Stimulated activated CD4-positive, alpha-beta T cell treated with anti-CD3 and anti-CD28 coated beads, Interleukin-12 subunit alpha, Interleukin-12 subunit beta, amount 100 ng/mL, for 4 hours (primary cell): ENCODE measurements at places on chromosomes 6 and 20.
A peak's percentile ranks its signal among the peaks of the same experiment; 100 is the strongest.

DNA sequence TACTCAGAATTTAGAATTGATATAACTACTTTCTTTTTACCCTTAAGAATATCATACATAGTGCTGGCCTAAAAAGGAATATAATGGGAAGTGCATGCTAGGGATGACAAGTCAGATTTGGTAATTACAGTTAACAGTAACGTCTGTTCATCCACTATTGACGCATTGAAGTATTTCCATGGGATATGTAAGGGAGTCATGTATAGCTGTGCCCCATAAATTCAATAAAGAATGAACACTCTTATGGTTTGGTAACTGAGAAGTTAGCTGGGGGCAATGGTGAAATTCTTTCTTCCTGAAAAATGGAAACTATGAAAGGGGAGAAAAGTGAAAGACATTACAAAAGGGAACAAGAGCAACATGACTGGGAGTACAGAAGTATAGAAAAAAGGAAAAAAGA lies 2.6 kb upstream of the COL19A1 start:
- DNase-seq = no peak

DNA sequence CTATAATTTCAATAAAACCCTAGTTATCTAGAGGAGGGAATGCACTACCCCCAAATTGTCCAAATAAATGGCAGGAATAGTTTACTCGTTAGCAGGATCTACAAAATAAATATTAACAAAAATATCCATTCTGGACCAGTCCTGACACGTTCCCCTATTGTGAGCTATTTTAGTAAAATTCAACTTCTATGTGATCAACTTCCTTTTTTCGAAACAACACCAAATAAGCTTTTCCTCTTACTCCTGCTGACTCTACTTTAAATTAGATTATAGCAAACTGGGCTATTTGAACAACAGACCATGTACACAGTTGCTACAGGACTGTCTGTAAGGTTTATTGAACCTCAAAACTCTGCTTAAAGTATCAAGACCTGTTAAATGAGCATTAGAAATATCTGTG lies 154.3 kb downstream of the IPCEF1 start:
- DNase-seq = no peak

DNA sequence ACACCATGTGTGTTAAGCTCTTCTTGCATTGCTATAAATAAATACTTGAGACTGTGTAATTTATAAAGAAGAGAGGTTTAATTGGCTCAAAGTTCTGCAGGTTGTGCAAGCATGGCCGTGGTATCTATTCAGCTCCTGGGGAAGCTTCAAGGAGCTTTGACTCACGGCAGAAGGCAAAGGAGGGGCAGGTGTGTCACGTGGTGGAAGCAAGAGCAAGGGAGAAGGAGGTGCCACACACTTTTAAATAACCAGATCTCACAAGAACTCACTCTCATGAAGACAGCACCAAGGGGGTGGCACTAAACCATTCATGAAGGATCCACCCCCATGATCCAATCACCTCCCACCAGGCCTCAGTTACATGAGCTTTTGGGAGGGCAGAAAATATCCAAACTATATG lies 193.7 kb downstream of the ERMARD start:
- DNase-seq = no peak

- no peak for DNase-seq
Observed at GRCh38 chr20:64065974-64066343, 3.0 kb downstream of the TCEA2 start.

DNA sequence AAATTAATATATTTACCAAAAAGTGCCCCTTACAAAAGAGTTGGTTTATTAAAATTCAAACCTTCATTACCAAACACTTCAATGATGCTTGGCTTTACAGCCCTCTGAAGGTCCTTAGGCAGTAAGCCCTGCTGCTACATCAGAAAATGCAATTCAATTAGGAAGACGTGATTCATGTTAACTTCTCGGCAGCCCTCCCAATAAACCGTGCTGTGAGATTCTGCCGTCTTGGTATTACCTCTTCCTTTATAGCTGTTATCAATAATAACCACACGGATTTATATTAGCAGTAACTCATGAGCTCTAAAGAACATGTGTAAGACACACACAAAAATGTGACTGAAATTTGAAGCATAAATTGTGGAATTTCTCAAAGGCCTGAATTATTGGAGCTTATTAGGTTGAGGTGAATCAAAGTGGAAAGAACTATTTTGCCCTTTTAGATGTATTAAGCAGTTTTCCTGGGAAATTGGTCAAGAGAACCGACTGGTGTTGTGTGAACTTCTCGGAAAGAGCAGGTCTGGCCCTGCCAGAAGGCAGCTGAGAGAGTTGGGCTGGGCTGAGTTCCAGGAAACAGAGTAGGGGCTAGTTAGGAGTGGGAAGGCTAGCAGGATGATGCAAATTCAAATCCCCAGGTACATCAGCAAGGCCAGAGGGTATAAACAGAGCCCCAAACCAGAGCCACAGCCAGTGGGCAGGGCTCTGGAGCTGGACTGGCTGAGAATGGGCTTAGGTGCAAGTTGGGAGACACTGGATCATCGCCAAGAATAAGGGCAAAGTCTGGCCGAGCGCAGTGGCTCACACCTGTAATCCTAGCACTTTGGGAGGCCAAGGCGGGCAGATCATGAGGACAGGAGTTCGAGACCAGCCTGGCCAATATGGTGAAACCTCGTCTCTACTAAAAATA lies 33.1 kb downstream of the FGD2 start:
- DNase-seq = no peak

DNA sequence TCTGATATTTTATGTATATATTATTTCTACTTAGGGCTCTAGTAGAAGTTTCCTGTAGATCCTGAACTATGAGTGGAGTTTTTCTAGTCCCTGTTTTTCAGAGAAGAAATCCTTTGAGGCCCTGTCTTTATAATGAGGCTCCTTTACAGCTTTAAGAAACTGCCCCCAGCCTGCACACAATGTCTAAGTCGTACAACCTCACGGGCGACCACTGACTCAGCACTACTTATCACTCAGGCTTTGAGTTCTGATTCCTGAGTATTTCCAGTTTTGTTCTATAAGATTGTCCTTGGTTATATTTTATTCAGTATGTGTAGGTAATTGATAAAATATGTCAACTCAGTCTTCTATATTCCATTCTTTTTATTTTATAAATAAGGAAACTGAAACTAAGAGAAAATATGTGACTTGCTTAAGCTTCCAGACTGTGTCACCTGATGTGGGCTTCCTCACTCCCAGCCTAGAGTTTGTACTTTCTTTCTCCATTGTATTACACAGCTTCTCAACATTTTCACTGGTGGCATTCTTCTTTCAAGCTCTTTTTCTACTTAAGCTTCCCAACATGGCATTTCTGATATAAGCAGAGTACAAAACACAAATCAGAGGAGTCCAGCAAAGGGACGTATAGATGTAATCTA lies 167.0 kb downstream of the TBX18 start:
- no peak for DNase-seq

- DNase-seq = peak; percentile 99
Observed at GRCh38 chr6:32971581-32972352, 3.4 kb downstream of the BRD2 start.

GRCh38 chr6:142756215-142756630 lies 188.8 kb downstream of the HIVEP2 start:
- DNase-seq = no peak

DNA sequence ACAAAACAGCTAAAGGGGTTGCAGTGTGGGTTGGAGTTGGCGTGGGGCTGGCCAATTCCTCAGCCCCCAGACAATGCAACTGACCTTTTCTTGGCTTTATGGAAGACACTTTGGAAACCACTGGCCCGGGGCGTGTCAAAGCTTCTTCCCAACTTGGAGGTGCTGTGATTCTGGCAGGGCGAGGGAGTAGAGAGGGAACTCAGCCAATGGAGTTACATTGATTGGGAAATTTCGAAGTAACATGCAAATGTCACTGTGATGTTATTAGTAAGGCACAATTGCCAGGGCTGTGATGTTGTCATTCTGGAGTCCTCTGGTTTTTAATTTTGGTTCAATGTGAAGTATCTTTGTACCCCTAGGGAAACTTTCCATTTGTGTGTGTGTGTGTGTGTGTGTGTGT lies 41.5 kb upstream of the EPB41L1 start:
- DNase-seq = no peak

DNA sequence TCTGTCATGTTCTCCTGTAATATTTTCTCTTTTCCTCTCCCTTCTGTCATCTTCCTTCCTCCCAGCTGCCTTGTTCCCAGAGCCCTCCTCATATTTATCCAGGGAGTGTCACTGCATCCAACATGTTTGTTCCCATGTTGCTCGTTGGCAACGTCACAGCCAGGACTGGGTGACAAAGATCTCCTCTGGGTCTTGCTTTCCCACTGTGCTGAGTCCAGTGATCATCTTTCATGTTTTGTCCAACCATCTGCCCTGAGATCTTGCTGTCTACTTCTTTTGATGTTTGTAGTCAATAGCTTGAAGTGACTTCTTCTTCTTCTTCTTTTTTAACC lies 26.6 kb downstream of the FARS2 start:
- no peak for DNase-seq

- no peak for DNase-seq
Observed at GRCh38 chr6:109323241-109323640, 59.0 kb downstream of the CD164 start.

- no peak for DNase-seq
Observed at GRCh38 chr6:159878341-159878740, 12.4 kb upstream of the MAS1 start.

- no peak for DNase-seq
Observed at GRCh38 chr6:13178107-13178506, 150.2 kb downstream of the TBC1D7 start.

- DNase-seq = no peak
Observed at GRCh38 chr6:37847704-37848103, 28.2 kb downstream of the ZFAND3 start.

GRCh38 chr6:17116117-17116440 lies 14.2 kb downstream of the STMND1 start:
- DNase-seq = no peak

- no peak for DNase-seq
Observed at GRCh38 chr6:167567142-167568033, 242.5 kb downstream of the TTLL2 start.

- DNase-seq = no peak
Observed at GRCh38 chr6:45569210-45569945, 191.6 kb upstream of the SUPT3H start.

- no peak for DNase-seq
Observed at GRCh38 chr20:22524393-22525015, 59.9 kb downstream of the FOXA2 start.

- no peak for DNase-seq
Observed at GRCh38 chr6:168058691-168059551, 20.1 kb downstream of the FRMD1 start.

DNA sequence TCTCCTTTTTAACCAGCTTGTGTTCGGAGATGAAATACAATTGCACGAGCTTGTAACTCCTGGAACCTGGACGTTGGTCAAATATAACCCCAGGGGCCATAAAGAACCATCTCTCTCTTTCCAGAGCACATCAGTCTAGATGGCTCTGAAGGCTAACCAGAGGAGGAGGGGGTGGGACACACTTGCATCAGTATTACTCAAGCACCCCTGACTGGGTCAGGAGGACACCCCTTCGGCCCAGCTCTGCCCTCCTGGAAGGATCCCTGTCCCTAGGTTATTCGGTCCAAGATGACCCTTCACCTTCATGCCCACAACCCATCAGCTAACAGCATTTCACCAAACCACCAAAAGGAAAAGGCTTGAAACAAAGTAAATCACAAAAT lies 67.1 kb downstream of the FYN start:
- no peak for DNase-seq

DNA sequence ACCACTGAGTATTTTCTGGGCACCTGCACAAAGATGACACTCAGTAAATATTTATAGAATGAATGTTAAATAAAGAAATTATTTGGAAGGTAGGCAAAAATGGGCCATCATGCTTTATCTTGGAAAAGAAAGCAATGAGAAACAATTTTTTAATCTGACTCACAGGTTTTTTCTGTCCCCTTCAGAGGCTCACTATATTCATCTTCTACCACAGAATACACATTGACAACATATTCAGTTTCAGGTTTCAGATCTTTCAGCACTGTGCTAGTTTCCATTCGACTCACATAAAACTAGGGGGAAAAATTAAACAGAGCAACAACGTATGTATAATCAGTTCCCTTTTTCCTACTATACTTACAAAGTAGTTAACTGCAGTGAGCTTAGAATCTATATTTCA lies 58.3 kb downstream of the COL12A1 start:
- no peak for DNase-seq

- DNase-seq = no peak
Observed at GRCh38 chr20:38167851-38168760, 3.0 kb upstream of the TGM2 start.

DNA sequence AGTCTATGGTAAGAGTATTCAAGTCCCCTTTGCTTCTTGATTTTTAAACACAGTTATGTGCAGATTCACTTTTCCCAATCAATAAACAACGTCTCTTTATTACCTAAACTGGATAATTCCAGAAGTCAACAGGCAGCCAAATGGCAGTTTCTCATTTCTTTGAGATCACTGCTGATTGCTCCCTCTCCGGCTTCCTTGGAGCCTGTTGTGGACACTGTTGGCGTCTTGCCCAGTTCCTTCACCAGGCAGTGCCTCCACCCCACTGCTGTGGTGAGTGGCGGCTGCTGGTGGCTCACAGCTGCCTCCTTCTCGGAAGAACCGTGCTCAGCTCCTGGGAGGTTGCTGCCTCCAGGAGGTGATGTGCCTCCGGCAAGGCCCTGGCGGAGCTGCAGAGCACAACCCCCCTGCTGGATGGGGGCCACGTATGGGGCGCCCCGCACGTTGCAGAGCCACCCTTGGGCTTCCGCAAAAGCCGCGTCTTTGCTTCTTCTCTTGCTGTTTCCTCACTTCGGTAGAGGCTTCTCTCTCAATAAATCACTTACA lies 105.1 kb upstream of the CNKSR3 start:
- DNase-seq = no peak

DNA sequence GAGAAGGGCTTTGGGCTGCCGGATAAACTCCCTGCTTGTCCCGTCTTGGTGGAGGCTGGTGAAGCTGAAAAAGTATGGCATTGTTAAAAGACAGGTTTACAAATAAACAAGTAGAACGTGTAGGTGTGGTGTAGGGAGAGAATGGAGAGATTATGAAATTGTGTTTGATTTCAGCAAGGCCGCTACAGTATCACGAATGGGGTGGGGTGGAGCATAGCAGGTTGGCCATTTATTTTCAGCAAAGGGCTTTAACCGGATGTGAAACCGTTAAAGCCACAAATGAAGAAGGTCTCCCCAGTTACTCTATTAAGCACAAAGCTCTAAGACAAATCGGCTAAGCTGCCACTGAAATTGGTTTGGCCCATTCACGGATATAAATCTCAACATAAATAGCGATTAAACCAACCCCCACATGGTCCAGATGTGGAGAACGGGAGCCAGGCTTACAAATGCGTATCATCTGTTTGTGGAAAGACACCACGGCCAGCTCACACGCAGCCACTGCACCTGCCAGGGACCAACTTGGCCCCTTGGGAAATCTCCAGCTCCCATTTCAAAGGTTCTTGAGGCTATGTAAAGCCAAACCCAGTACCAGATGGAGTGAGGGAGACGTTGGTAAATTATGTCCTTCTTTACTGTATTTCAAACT lies 94.0 kb downstream of the ZMYND8 start:
- no peak for DNase-seq
